AG10803 (cell line): ENCODE measurements at places on chromosomes 16 and 17.
A peak's percentile ranks its signal among the peaks of the same experiment; 100 is the strongest.

DNA sequence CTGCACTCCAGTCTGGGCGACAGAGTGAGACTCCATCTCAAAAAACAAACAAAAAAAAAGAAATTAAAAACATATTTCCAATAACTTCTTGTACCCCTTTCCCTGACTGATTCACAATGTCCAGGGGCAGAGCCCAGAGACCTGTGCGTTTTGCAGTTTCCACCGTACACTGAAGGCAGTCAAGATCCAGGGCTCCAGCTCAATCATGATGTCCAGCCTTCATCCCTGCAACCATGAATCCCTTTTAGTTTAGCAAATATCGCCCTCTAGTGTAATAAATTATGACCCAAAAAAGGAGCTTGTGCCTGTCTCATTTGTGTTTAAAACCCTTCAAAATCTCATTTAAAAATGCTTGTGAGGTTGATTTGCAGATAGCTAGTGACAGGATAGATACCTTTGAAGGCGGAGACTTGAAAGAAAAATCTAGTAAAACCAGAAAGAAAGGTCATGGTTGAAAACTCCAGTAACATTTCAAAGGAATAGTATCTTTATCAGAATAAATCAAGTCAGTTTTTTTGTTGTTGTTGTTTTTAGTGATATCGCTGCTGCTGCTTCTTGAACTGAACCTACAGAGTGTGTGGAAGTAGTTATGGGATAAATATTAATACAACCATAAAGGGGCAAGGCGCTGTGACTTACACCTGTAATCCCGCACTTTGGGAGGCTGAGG lies 3.7 kb upstream of the ERN1 start:
- DNase-seq: peak; percentile 64

DNA sequence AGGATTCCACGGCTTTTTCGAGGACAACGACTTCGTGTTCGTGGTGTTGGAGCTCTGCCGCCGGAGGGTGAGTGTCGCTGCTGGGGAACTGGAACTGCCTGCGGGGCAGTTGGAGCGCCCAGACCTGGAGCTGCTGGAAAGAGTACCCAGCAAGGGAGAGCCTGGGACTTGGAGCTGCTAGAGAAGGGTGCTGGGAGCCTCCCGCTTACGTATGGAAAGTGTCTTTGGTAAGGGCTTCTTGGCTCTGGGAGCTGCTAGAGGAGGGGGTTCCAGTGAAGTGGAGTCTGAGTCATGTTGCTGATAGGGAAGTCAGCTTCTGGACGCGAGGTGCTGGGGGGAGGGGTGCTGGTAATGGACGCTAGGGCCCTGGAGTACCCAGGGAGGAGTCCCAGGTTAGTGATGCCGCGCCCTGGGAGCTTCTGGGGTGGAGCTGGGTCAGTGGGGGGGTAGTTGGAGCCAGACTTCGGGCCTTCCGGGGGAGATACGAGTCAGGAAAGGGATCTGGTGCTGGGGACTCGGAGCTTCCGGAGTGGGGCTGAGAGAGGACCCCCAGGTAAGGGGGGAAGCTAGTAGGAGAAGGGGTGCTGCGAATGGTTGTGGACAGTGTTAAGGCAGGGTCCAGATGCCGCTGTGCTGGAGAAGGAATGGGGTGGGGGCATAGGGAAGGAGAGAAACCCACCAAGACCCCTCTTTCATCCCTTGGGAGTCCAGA lies 741 bp downstream of the PLK1 start:
- DNase-seq: no peak

DNA sequence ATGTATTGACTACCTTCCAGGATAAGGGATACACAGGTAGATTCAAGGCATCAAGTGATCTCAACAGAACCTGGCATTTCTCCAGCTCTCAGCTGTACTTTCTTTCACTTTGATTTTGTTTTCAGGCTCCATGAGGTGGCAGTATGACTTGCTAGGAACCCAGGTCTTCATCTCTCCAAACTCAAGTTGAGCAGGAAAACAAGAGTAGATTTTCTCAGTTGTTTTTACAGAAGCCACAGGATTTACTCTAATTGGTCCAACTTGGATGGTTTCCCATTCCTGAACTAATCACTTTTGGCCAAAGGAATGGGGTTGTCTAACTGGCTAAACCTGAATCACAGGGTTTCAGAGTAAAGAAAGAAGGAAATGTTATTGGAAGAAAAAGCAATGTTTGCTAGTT lies 146.6 kb downstream of the TRIM37 start:
- DNase-seq: peak; percentile 51

DNA sequence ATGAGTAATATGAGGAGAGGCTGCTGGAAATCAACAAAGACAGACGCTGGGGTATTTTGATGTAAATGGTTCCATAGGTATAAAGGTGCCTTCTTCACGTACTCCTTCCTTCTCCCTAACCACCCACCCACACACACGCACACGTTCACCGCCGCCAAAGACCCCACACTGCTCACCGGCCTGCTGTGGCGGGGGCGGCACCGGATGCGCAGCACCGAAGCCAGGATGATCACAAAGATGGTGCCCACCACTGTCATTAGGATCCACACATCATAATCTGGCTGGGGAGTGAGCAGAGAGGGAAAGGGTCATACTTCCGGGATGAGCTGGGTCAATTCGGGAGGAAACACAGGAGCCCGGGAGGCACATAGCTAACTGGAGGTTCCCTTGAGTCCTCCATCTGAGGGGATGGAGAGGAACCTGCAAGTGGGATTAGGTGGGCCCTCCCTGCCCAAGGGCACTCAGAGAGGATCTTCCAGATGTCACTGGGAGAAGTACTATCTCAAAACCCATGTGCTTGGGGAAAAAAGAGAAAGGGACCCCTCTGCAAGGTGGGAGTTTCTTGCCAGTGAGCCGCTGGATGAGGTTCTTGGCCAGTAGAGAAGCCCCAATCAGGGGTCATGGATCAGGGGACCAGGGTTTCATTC lies 10.5 kb upstream of the SUPT4H1 start:
- DNase-seq: no peak

DNA sequence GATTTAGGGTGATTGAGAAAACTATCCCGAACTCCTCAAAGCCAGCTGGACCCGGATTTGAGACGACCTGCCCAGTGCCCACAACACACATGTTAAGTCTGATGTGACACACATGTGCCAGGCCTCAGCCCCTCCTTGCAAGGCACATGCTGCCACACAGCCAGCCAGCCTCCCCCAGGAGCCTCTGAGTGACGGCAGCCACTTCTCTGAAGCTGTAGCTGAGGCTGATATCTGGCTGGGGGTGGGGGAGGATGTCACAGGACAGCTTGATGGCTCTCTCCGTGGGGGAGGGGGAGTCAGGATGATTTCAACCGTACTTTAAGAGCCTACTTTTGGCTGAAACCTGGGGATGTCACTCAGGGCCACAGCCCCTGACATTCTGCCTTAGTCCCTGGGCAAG lies 40.9 kb downstream of the SRCIN1 start:
- DNase-seq: no peak

GRCh38 chr16:180681-181564 lies 664 bp downstream of the HBQ1 start:
- DNase-seq: peak; percentile 42

DNA sequence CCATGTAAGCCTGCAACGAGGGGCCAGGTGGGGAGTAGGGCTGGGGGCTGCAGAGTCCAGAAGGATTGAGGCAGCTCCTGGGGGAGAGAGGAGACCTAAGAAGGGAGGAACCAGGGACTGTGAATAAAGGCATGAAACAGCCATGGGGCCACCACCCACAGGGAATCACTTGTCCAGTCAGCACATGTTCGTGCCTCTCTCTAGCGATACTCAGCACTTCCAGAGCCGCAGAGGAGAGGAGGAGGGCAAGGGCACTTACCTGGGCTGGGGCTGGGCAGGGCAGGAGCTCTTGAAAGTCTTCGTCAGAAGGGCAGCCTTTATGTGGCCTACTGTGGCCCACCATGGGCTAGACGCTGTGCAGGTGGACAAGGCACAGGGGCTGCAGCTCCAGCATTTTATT lies 24.2 kb downstream of the CACNA1G start:
- no peak for DNase-seq

- no peak for DNase-seq
These were observed 11.6 kb downstream of the EFCAB13 start for GRCh38 chr17:47335101-47335936.

GRCh38 chr17:6574687-6575595 lies 18.6 kb upstream of the PITPNM3 start:
- peak; percentile 65 for DNase-seq

DNA sequence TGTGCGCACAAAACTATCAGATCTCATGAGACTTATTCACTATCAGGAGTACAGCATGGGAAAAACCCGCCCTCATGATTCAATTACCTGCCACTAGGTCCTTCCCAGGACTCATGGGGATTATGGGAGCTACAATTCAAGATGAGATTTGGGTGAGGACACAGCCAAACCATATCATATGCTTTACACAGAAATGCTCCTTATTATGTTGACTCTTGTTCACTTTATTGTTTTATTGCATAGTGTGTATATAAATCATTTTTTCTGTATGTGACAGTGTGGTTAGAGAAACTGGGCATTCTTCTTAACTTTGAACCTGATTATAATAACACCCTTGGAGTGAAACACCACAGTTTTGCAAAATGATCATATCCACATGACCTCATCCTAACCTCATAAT lies 212.8 kb upstream of the TNRC6C start:
- DNase-seq: no peak

DNA sequence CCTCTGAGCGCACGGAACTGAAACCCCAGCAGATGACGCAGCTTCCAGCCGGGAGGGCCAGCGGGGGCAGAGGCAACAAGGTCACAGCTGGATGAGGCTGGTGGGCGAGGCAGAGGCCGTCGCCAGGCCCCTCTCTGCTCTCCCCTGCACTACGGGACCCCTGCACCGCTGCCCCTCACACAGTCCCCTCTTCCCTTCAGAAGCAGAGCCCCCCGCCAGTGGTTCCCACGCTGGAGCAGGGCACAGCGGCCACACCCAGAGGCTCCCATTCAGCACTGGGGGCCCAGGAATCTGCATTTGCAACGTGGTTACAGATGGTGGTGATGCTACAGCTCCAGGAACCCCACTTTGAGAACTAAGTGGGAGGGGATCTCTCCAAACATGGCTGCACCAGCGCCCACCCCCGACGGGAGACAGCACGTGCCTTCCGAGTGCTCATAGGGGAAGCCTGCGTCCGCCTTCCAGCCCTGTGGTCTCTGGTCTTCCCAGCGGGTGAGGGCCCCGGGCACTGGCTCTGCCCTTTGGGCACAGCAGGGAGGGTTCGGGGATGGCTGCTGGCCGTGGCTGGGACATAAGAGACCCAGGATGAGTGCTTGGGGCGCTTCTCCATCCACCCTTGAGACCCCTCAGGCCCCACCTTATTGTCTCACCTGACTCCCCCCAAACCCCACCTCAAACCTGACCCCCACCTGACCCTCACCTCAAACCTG lies 4.7 kb upstream of the RAB40B start:
- DNase-seq: no peak

DNA sequence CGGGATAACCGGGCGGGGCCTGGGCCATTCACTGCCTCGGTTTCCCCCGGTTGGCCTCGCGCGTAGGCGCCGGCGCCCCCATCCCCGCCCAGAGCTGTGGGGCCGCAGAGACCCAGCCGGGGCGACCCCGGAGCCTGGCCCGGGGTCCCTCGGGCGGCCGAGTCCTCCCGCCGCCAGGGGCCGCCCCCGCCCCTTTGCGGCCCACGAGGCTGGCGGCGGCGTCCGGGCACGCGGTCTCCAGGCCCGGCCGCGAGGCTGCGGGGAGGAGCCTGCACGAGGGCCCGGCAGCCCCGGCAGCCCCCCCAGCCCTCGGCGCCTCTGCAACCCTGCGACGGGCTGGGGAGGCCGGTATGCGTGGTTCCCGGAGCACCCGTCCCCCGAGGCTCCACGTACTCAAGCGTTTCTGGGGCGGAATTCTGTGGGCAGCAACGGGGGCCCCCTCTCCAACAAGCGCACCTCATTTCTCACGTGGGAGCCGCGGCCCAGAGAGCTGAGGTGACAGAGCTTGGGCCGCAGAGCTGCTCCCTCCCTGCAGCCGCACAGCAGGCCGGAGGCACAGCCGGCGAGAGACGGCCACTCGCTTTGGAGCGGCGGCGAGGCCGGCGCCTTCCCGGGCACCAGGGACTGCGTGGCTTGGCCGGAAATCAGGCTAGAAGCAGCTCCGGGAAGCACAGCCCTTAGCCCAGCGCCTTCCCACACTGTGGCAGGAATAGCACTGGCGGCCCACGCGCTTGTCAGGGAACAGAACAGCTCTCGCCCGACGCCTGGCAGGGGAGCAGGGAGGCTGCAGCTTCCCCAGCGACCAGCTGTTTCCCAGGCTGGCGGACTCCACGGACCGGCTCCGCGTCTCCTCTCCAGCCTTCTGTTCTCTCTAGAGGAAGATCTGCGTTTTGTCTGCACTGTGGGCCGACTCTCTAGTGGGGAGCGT lies 867 bp upstream of the LIMD2 start:
- peak; percentile 54 for DNase-seq

- no peak for DNase-seq
These were observed 15.1 kb downstream of the SSH2 start for GRCh38 chr17:29914819-29915537.

DNA sequence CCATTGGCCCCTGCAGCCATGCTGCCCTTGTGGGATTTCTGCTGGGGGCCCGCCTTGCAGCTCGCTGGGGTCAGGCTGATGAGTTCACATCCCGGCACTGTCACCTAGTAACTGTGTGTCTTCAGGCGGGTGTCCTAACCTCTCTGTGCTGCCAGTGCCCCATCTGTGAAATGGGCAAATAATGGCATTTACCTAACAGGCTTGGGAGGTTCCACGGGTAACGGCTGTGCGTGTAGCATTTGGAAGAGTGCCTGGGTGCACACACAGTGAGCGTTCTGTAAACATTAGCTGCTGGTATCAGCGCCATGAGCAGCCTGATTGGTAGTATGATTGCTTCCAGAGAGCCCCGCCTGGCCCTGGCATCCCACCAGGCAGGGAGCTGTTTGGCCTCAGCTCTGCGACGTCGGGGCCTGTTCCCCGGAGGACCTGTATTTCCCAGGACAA lies 167.3 kb upstream of the GSE1 start:
- no peak for DNase-seq

DNA sequence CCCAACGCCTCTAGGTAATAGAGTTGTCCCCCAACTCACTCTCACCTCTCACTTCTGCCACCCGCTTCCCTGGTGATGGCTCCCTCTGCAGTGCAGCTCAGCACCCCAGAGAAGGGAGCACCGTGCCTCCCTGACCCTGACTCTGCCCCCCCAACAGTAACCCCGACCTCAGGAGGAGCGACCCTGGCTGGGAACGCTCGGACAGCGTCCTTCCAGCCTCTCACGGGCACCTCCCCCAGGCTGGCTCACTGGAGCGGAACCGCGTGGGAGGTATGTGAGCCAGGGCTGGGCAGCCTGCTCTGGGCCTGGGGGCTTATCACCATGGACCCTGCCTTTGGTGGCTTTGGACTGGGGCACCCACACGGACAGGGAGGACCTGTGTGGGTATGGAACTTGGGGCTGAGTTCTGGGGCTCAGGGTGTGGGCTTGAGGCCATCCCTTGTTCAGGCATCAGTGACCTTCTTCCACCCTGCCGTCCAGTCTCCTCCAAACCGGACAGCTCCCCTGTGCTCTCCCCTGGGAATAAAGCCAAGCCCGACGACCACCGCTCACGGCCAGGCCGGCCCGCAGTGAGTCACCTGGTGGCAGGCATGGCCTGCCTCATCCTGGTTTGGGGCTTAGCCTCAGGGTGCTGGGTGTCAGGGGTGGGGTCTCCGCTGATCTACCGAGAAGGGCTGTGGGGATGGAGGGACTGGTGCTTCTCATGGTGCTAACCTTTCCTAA lies 6.7 kb upstream of the C17orf107 start:
- no peak for DNase-seq

- no peak for DNase-seq
These were observed 232.3 kb upstream of the NLRP1 start for GRCh38 chr17:5816491-5817070.
